Stimulated activated CD4-positive, alpha-beta T cell treated with anti-CD3 and anti-CD28 coated beads, Interleukin-1b, Interleukin-23, amount 100 ng/mL, for 1 hour (primary cell): ENCODE measurements at places on chromosomes 12 and 14.

GRCh38 chr12:121806009-121806545 is 2.3 kb downstream of the SETD1B start:
- no peak for DNase-seq

DNA sequence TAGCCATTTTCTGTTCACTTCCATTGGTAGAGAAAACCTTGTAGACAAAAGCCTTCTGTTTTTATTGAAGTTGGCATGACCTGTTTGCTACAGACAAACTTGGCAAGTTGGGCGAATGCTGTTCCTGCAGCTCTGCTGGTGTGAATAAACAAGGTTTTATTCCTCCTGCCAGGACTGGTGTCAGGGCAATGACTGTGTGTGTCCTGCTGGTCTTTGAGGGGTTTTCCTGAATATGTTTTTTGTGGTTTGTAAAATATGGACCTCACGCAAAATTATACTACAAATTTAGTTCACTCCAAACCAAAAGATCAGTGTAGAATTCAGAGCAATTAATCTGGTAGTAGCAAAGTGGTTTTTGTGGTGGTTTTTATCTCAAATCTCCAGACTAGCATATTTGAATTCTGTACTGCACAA is 140.8 kb downstream of the ERC1 start:
- no peak for DNase-seq

- no peak for DNase-seq
Observed at GRCh38 chr12:75437564-75437963, 43.0 kb upstream of the GLIPR1 start.

DNA sequence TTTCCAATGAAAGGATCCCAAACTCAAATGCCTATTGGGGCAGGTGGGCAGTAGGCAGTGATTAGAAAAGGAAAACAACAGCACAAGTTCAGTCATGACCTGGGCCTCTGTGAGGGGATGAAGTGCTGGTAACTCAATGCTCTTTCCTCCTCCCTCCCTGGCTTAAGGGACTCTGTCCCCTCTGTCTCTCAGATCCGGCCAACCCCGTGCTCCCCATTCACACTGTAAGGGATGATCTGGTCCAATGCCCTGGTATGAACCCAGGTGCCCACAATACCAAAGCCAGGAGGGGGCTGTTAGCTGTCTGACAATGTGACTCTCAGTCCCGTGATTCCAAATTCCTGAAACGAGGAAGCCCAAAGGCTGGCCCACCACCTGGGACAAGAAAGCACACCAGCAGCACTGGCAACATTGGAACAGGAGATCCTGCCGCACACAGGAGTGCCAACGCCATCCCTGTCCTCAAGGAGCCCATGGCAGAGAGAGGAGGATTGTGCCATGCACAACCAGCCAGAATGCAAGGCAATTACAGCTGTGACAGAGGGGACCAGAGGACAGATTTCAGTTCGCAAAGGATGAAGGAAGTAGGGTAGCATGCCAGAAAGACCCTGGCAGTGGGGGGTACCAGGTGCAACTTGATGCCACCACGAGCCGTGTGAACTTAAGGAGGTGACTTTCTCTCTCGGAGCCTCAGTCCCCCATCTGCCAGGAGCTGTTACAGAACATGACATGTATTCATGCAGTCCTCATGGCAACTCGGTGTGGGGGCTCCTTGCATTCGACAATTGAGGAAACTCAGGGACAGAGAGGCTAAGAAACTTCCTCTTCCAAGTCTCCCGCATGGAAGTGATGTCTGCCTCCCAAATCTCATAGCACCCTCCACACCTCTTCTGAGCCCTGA is 37.6 kb downstream of the SERPINA3 start:
- DNase-seq = no peak

- no peak for DNase-seq
Observed at GRCh38 chr14:85523624-85524023, 6.3 kb upstream of the FLRT2 start.

- no peak for DNase-seq
Observed at GRCh38 chr14:94774344-94775090, 4.6 kb upstream of the GSC start.

- no peak for DNase-seq
Observed at GRCh38 chr14:36367985-36368774, 47.7 kb upstream of the MBIP start.

GRCh38 chr14:31990183-31990857 is 86.8 kb upstream of the ARHGAP5 start:
- no peak for DNase-seq

DNA sequence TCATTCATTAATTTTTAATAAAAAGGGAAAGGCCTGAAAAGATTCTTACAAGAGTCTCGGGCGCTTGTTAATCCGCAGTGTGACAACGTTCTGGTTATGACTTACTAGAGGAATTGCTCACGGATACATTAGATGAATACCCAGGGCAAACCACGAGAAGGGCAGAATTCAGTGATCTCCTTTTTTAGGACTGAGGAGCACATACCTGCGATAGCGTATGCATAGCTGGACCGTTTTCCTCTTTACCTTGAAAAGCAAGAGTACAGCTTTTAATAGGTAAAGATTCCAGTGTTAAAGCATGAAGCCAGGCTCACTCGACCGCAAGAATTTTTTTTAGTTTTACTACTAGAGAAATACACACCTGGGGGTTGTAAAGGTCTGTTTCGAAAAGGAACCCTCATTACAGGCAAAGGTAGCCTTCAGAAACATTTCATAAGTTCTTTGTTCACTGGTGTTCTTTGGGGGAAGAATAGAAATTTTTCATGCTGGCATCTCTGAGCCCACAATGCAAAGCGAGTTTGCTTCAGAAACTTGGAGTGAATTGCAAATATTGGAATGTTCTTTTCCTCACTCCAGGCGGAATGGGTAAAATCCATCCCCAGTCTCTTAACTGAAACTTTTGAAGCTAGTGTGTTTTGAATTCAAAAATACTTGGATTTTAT is 953 bp downstream of the MAPK1IP1L start:
- DNase-seq = no peak

- DNase-seq = no peak
Observed at GRCh38 chr14:21097636-21098075, 799 bp downstream of the ZNF219 start.

GRCh38 chr14:89849931-89850330 is 104.6 kb downstream of the EFCAB11 start:
- no peak for DNase-seq

DNA sequence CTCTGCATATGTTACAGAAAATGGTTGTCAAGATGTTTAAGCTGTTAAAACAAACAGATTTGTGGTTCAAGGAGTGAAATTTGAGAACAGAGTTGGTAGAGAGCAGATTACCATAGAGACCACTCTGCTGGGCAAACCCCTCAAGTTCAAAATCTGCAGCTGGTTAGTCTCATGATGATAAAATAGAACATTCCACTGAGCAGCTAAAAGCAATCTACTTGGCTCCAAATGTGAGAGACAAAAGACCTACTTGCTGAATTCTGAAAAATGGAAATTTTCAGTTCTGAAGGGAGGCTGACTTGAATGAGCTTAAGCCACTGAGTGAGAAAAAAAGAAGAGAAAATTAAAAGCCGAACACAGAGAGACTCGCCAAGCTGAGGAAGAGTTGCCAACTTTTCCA is 519.3 kb downstream of the NOVA1 start:
- DNase-seq = no peak
